Activated CD4-positive, alpha-beta T cell treated with anti-CD3 and anti-CD28 coated beads, Interleukin-2, amount 10 ng/mL, durations not matched to agents 24 days and 14 days (primary cell): ENCODE measurements at places on chromosomes 13 and 19. TPM values are rescaled to one million over a fixed set of nuclear protein-coding genes. Genes with fewer than 3 reads are reported as not detected.

DNA sequence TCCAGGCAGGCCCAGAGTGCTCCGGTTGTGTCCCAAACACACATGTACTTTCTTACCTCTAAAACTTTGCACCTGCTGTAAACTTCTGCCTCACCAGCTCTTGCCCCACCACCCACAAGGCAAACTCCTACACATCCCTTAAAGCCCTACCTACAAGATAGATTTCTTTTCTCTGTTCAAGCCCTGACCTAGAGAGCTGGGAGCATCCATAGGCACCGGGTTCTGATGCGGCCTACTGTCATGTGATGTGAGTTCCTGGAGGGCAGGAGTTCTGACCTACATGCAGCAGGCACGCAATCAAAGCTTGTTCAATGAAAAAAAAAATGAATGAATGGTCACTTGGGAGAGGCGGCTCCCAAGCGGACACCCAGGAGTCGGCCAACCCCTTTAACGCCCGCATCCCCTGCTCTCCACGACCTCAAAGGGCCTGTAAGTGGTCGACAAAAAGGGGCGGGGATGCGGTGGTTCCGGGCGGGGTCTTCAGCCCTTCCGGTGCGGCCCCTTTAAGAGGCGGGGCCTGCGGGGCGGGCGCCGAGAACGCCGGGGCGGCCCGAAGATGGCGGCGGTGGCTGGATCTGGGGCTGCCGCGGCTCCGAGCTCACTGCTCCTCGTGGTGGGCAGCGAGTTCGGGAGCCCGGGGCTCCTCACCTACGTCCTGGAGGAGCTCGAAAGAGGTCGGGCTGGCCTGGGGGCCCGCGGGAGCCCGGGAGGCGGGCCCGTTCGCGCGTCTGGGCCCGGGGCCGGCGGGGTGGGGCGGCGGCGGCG, at the start of gene MAP1S:
MAP1S (plus strand) TSS at position 534 of the 765 bp plus-strand sequence; CDS start at position 557, 23 bp downstream.
- DNase-seq = peak; percentile 93

GRCh38 chr19:35903550-35904179, 1.3 kb downstream of the HCST start:
- DNase-seq = peak; percentile 97

DNA sequence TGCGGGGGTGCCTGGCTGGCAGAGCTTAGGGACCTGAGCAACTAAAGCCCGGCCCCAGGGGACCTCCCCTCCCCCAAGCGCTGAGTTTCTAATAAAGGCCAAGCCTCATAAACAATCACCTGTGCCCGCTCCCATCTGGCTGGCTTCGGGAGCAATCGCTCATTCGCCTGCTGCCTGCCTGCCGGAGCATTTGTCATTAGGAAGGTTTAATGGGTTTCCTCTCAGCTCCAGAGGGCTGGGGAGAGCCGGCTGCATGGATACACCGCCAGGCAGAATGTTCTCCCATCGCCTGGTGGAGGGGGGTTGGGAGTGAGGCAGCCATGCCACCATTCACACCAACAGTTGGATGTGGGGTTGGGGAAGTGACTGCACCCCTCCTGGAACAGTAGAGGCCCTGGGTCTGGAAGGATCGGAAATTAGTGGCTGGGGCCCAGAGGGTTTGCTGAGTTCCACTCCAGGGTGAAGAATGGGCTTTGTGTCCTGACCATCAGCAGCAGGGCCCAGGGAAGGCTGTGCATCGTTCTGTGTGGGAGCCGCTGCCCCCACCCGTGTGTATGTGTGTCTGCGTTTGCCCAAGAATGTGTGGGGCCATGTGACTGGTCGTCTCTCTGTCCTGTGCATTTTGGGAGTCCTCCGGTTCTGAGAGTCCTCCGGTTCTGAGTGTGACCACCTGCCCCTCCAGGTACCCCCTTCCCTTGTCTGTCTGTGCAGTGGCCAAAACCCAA, 15.3 kb downstream of the PIN1 start:
- no peak for DNase-seq

- no peak for DNase-seq
These were observed 1394.2 kb upstream of the ATXN8OS start for GRCh38 chr13:68713394-68713793.

SLC15A1 gene
- not detected in 2 replicates for total RNA-seq

SPRYD7 gene
- 6.9 and 8.1 TPM in 2 replicates for total RNA-seq

KLK3 gene
- total RNA-seq = not detected in 2 replicates
